ENCODE measurements at places on chromosomes 5 and 9. TPM values are rescaled to one million over a fixed set of nuclear protein-coding genes. Genes with fewer than 3 reads are reported as not detected.

Gene KIF4B
- 0.27 TPM for total RNA-seq

Gene LTC4S
- 1.6 TPM for total RNA-seq

Gene TMEM252
- not detected for total RNA-seq

Gene RASEF
- 3.4 TPM for total RNA-seq

Gene SNCAIP
- 22.3 TPM for total RNA-seq

Gene FAM221B
- 0.27 TPM for total RNA-seq

Gene ANKRD18B
- 1.7 TPM for total RNA-seq

Gene PCDH12
- total RNA-seq = 1.3 TPM

Gene PIK3R1
- 32.3 TPM for total RNA-seq

Gene C5orf52
- total RNA-seq = not detected

Gene KIAA1958
- 24.4 TPM for total RNA-seq

Gene RNF180
- total RNA-seq = 5.6 TPM

Gene CD274
- 1.1 TPM for total RNA-seq

Gene ADRA1B
- total RNA-seq = 0.23 TPM

Gene FBXW2
- total RNA-seq = 17.9 TPM

Gene AGXT2
- total RNA-seq = 0.13 TPM

Gene UGT3A2
- total RNA-seq = 0.52 TPM

Gene TOR4A
- total RNA-seq = 11.0 TPM

Gene UGT3A1
- total RNA-seq = 0.25 TPM

Gene IFNA21
- total RNA-seq = 0.78 TPM

Gene ADAMTS16
- total RNA-seq = 1.5 TPM

Gene GABBR2
- 0.56 TPM for total RNA-seq

Gene SLC6A3
- 0.09 TPM for total RNA-seq

Gene DIPK1B
- 0.92 TPM for total RNA-seq

Gene ZNF608
- total RNA-seq = 86.9 TPM

Measured in motor neuron (in vitro differentiated cells).